ENCODE measurements at places on chromosomes 11 and 22.

DNA sequence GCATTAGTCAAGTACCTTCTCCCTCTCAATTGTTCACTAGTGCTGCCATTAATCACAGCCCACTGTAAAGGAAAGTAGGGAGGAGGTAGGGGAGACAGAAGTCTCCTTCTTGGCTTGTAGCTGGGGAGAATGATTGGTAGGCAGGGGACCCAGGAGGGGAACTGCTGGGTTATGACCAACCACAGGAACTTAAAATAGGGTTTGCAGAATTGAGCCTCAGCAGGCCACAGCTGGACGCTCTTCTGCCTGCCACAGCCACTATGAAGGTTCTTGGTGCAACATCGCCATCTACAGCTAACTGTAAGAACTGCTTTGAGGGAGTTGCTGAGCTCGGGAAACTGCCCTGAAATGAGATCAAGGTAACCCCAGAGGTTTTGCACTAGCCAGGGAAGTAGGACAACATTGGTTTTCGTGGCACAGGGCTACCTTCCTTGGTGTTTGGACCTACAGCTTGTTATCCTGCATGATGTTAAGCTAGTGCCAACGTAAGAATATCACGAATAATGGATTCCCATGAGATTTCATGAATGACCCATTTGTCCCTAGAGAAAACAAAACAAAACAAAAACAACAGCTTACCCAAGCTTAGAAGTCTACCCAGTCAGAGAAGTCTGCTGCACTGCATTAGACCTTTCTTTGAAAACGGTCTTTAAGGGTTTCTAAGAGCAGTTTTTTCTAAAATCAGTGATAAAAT lies 787.1 kb upstream of the API5 start:
- DNase-seq: peak; percentile 30

DNA sequence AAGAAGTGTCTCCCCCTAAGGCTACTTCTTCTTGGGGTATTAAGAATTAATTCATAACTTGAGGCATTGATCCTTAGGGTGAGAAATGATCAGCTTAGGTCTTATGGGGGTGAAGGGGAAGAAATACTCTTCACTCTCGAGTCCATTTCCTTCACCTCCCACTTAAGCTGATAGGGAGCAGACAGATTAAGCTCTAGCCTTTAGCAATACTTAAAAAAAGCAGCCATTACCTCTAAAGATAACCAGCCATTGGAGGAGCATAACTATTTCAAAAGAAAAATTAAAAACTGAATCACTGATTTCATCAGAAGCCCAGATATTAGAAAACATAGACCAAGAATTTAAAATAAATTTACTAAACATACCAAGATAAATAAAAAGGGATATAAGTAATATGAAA lies 60.5 kb downstream of the ENTHD1 start:
- no peak for DNase-seq

DNA sequence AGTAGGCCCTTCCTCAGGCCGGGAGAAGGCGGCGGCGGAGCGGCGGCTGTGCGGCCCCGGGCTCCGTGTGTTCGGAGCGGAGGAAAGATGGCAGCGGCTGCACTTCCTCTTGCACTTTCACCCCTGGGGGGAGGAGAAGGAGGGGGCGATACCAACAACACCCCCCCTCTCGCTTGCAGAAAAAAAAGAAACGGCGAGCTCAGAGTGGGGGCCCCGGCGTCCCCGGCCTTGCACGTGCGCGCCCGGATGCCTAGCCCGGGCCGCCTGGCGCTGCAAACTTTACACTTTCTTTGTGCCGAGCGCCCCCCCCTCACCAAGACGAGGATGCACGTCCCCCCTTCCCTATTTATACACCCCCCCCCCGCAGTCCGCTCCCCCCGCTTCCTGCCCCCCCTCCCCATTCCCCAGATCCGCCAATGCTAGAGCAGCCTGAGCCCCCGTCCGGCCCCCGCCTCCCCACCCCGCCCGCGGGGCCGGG lies at the start of gene PATZ1:
Gene PATZ1 (minus strand): TSS at position 92 of the 478 bp plus-strand sequence. CDS start 744 bp downstream, outside the sequence.
- peak; percentile 77 for DNase-seq

GRCh38 chr11:117489999-117490679 lies 162.5 kb downstream of the CEP164 start:
- DNase-seq: no peak

DNA sequence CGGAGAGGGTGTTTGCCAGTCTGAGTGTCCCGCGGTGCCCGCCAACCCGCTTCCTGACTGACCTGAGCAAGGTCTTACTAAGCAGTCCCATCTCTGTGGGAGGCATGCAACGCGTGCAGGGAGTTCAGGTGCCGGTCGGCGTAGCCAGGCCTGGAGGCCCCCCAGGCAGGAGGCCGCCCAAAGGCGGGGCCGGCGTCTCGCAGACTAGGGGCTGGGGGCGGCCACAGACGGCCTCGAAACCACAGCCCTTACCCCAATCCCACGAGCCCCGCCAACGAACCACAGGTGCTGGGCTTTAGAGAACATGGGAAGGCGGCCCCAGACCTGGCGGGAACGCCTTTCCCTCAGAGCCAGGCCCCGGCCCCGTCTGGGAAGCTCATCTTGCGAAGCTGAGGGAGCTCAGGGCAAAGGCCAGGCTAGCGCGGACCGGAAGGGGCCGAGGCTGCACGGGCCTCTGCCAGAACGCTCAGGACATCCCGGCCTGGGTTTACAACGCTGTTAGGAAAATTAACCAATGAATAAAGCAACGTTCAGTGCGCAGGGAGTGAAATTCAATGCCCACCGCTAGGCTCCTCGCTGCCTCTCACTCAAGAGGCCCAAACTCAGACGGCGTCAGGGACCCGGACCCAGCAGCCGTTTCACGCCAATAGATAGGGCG lies 2.1 kb upstream of the MTFP1 start:
- DNase-seq: peak; percentile 77

DNA sequence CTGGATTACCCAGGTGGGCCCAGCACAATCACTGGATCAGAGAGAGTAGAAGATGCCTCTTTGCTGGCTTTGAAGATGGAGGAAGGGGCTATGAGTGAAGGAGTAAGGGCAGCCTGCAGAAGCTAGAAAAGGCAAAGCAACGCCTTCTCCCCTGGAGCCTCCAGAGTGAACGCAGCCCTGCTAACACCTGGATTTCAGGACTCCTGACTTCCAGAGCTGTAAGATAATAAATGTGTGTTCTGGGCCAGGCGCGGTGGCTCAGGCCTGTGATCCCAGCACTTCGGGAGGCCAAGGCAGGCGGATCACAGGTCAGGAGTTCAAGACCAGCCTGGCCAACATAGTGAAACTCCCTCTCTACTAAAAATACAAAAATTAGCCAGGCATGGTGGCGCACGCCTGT lies 102.4 kb downstream of the MORC2 start:
- DNase-seq: no peak

DNA sequence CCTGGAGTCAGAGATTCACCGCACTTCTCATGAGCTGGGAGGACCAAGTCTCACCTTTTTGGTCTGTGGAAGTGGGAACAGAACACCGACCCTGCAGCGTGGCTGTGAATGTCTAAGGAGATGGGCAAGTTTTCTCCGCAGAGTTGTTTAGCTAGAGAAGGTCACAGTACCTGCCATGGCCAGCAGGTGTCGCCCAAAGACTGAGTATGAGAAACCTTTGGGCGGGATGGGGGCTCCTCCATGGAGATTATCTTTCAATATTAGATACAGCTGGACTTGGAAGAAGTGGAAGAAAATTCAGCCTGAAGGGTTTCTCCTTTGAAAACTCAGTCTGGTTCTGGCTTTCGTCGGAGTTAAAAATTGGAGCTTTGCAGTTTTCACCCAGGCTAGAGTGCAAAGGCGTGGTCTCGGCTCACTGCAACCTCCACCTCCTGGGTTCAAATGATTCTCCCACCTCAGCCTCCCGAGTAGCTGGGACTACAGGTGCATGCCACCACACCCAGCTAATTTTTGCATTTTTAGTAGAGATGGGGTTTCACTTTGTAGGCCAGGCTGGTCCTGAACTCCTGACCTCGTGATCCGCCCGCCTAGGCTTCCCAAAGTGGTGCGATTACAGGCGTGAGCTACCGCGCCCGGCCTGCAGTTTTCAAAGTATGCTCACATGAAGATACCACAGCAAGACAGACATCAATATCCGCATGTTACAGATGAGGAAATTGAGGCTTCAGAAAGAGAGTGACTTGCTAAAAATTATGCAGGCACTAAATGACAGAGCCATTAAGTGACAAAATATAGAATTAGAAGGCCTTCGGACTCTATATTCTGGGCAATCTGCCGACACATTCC lies 10.7 kb upstream of the DSCAML1 start:
- peak; percentile 87 for DNase-seq

GRCh38 chr11:122183933-122184332 lies 67.9 kb upstream of the BLID start:
- DNase-seq: no peak

DNA sequence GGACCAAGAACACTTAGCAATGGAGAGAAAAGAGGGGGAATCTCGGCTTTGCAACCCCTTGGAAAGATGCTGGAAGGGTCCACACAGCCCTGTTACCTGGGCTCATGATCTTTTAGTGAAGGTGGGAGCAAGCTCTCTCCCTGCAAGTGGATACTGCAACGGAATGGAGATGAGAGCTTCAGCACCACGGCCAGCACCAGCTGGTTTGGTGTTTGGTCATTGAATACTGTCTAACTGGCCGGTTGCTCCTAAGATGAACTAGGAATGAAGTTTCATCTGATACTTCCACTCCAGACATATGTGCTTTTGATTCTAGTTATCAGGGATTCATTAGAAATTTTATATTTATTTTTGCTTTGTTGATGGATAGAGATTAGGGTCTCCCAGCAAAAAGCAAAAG lies 16.3 kb downstream of the HTR3A start:
- DNase-seq: peak; percentile 21

- no peak for DNase-seq
Observed at GRCh38 chr22:36760786-36761185, 15.1 kb downstream of the IFT27 start.

Measured in stimulated activated naive CD8-positive, alpha-beta T cell treated with anti-CD3 and anti-CD28 coated beads, Interleukin-15, Interleukin-2, amounts not matched to agents 100 U/mL and 50 U/mL, for 24 hours (primary cell).